ENCODE measurements at places on chromosomes 3 and 15.
A peak's percentile ranks its signal among the peaks of the same experiment; 100 is the strongest.

DNA sequence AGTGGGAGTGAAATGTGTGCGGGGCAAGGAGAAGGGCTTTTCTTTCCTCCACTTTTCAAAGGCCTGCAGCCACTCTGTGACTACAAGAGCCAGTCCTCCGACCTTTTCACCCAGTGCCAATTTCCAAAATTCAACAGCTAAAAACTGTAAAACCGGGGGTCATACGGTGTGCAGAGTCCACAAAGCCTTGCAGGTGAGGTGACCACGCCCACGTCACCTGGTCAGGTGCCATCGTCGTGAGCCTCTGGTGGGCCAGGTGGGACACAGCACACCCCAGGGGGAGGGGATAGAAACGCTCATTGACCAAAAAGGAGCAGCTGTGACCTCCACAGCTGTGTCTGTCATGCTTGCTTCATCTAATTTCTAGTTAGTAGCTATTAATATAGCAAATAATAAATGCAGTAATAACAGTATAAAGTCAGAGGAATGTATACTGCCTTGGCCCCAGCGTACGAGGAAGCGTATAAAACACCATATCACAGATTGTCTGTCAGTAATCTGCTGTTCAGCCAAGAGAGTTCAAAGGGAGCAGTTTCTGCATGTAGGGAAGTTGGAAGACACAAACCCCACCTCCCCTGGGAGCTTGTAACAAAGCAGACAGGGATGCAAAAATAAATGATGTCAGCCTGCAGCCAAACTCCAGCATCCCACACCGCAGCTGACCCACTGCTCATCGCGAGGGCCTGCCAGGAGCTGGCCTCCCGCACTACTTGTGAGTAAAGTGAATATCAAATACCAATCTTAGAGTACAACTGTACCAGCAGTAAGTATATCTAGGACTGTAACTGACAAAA lies 86.7 kb downstream of the VGLL4 start:
- DNase-seq: no peak

DNA sequence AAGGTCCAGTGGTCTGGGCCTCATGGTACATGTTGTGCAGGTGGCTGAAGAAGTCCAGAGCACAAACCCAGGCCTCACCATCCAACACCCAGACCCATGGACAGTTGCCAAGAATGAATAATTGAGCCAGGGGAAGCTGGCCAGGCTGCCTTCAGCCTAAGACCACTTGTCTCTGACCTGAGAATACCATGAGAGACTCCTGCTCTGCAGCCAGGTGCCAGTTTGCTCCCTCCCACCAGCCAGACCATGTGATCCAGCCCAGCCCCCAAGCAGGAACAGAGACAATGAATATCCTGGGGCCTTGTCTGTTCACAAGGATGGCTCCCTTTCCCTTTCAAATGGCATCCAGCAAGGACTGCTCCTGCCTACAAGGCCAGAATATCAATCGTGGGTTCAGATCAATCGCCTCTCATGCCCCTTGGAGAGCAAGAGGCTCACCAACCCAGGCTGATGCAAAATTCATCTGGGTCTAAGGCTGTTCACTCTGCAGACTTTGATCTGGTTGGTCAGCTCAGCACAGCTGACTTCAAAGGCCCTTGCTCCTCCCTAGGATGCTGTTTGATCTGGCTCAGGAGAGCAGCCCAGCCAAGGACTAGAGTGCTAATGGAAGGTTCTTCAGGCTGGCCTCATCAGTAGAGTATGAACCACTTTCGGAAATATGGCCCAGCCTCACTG lies 13.4 kb downstream of the TRAIP start:
- no peak for DNase-seq

- no peak for DNase-seq
Measured at GRCh38 chr3:99648101-99648500, 9.7 kb downstream of the COL8A1 start.

GRCh38 chr3:38130631-38131065 lies 6.3 kb downstream of the ACAA1 start:
- no peak for DNase-seq

DNA sequence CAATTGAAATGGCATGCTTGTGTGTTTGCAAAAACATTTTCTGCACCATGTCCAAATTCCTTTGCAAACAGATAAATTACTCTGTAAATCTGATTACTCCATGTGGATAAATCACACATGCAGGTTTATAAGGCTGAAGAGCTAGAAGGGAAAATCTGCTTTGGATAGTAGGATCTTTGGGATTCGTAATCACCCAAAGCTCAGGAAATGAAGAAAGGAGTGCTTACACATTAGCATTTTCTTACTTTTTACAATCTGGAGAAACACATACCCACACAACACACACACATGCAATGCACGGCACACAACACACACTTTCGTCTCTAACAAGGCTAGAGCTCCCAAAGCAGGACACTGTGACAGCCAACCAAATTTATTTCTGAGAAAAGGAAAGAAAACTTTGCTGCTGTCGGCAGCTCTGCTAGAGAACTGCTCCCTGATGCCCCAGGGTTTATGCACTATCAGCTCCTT lies 2.1 kb downstream of the LSAMP start:
- DNase-seq: no peak

DNA sequence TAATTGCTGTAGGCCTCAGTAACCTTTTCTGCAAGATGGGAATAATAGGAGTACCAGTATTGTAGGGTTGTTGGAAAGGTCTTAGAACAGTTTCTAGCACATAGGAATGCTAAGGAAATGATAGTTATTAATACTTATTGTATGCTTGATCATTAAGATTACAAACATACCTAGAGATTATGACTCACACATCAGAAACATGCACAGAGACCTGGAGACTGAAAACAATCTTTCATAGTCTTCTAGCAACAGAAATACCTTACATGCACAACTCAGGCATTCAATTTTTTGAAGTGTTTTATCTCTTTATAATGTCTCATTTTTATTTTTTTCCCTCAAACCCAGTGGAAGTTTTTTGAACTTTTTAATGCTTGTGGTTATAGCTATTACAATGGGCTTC lies 104.4 kb upstream of the ZBTB20 start:
- no peak for DNase-seq

GRCh38 chr3:25897019-25897418 lies 107.1 kb downstream of the OXSM start:
- DNase-seq: no peak

- DNase-seq: no peak
Measured at GRCh38 chr15:51077221-51078153, 17.2 kb downstream of the TNFAIP8L3 start.

GRCh38 chr15:43376017-43376705 lies 5.3 kb downstream of the TUBGCP4 start:
- no peak for DNase-seq

DNA sequence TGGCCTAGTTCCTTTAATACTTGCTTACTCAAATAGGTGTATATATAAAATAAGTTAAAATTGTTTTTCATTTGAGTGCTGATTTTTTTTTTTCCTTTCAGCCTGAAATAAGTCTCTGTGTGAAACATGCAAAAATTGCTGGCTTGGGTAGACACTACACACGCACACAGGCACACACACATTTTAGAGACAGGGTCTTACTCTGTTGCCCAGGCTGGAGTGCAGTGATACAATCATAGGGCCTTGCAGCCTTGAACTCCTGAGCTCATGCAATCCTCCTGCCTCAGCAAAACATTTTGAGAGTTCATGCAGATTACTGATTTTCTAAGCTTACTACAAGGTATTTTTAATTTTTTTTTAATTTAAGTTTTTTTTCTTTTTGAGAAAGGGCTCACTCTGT lies 12.7 kb upstream of the RFC4 start:
- no peak for DNase-seq

DNA sequence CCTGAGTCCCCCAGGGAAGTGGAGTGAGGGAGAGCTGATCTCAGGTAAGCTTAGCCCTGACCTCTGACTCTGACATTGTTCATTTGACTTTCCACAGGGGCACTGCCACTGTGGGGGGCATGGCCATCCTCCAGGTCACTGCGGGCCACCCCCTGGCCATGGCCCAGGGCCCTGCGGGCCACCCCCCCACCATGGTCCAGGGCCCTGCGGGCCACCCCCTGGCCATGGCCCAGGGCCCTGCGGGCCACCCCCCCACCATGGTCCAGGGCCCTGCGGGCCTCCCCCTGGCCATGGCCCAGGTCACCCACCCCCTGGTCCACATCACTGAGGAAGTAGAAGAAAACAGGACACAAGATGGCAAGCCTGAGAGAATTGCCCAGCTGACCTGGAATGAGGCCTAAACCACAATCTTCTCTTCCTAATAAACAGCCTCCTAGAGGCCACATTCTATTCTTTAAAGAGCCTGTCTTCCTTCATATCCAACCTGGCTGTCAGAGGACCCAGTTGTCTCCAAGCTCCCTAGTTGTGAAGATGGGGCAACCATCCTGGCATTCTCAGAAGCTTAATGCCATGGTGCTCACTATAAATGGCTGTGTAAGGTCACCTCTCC lies 1.9 kb upstream of the DISP2 start:
- DNase-seq: no peak

- no peak for DNase-seq
Measured at GRCh38 chr3:107446706-107447105, 69.5 kb downstream of the CCDC54 start.

- no peak for DNase-seq
Measured at GRCh38 chr3:28139967-28140634, 101.3 kb upstream of the CMC1 start.

DNA sequence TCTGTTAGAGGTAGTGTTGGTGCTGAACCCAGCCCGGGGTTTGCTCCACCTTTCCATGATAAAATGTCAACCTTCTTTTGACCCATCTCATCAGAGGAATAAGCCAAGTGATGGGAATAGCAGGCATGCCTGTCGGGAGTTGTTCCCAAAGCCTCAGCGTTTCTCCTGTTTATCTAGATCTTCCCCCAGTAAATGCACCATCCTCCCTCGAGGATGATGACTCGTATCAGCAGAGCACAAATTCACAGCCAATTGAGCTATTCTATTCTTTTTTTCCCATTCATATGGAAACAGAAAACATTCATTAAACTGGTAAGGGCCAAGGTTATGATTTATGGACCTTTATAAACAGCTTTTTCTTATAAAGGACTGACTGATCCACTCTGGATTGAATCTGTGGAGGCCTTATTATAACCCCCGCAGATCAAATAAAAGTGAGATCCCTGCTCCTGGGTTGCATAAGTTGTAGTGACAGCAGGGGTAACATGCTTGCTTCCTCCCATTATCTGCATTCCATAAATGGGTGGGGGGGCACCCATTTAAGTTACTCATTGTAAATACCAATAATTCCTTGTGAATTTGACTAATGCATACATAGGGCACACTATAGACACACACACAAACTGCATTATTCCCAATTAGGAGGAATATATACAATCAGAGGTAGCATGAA lies 207.3 kb downstream of the PLCL2 start:
- no peak for DNase-seq

DNA sequence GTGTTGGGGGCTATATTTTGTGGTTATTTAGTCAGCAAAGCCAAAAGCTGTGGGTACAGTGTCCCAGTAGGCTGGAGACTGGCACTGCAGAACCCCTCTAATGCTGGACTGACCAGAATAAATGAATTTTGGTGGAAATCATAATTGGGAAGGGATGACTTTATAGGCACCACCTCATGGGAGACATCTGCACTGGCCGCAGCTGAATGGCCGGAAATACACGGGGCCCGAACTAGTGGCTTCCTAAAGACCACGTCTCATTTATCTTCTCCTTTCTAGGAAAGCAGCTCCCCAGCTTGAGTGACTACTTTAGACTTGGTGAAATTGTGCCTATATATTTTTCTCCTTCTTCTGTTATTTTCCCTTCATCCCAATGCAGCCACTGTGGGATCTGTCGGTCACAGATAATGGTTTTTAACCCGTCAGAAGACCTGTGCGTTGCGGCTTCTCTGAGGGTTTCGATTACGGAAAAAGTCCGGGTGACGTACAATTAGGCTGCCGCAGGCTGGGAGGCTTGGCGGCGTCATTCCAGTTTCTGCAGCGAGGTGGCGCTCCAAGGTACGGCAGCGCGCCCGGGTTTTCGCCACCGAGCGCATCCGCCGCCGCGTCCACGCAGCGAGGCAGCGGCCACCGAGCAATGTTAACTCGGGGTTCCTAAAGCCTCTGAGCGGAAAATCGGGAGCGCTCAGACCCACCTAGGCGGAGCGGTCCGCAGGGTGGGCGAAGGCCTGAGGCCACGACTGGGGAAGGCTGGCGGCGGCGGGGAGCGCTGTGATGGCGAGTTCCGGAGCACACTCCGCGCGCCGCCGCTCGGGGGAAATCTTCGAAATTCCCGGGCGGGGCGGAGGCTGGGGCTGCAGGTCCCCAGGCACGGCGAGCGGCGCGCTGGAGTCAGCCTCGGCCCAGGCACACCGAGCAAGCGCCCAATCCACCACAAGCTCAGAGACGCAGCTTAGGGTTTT lies 26.3 kb downstream of the NR2F2 start:
- DNase-seq: peak; percentile 44

GRCh38 chr15:29309139-29309538 lies 39.5 kb upstream of the NSMCE3 start:
- DNase-seq: no peak

- DNase-seq: peak; percentile 74
Measured at GRCh38 chr3:193560870-193561269, 6.2 kb upstream of the ATP13A4 start.

Measured in NCI-H1092 (cell line).